ENCODE measurements at places on chromosomes 6 and 20.

GRCh38 chr6:30760549-30760948 lies 16.2 kb upstream of the IER3 start:
- DNase-seq: no peak

DNA sequence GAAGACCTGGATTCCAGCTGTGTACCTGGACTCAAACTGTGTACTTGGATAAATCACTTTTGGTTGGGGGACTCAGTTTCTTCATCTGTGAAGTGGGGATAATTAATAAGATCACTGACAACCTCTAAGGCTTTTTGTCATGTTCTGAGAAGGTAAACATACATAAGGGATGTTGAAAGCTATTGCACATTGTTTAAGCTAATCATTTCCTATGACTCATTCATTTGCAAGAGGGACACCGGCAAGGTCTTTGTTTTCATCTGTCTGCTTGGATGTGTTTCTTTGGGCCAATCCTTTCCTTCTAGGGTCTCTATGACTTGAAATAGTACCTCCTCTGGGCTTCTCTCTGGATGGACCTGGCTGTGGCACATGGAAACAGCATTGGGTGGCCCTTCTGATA lies 6.8 kb downstream of the PROKR2 start:
- DNase-seq: no peak

DNA sequence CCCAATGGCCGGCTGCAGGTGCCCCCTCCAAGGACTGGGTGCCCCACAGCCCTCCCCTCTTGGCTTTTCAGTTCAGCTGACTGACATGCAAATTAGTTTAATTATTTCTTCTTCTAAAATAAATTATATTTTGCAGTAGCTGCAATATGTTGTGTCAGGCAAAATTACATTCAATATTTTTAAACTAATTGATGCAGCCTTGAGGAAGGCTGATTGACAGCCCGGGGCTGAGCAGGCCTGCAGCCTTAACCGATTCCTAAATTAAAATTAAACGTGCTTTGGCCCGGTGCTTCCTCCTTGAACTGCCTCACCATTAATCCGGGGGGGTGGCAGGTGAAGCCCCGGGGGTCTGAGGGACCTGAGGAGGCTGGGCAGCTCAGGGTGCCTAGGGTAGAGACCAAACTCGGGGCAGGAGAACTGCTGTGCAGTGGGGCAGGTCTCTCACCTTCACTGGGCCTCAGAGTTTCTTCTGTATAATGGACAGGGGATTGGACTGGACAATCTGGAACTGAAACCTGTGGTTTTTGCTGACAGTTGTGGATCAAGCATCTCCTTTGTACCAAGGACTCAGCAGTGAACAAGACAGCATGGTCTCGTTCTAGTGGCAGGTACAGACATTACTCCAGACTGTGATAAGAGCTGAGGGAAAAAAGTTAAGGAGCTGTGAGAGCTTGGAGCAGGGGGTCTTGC lies 72.5 kb downstream of the CD40 start:
- no peak for DNase-seq

DNA sequence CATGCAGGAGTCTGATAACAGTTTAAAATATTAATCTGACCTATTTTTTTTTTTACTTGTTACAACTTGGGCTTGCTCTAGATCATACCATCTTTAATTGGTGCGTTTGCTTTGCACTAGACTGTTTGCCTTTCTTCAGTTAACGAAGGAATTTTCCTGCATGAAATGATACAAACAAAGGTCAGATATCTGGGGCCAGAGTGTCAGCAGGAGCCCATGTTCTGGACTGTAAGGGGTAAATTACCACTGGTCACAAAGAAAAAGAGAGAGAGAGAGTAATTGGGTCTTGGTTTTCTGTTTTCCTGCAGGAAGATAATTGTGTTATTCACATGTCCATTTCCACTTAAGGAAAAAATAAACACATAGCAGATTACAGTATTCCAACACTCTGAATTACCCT lies 399.4 kb upstream of the MARCKS start:
- DNase-seq: no peak

DNA sequence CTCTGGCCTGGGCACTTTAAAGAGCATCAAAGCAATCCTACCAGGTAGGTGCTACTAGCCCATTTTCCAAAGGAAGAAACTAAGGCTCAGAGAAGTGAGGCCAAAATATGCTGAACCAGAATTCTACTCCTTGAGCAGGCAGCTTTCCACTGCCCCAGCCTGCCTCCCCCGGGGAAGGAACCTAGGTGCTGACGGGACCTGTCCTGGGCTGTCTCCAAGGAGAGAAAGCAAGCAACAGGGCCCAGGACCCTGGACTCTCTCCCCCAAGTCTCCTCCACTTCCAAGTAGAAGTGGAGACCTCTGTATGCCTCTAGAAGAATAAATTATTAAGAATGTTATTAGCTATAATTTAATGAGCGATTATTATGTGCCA lies 159.5 kb downstream of the MRPL14 start:
- DNase-seq: no peak

DNA sequence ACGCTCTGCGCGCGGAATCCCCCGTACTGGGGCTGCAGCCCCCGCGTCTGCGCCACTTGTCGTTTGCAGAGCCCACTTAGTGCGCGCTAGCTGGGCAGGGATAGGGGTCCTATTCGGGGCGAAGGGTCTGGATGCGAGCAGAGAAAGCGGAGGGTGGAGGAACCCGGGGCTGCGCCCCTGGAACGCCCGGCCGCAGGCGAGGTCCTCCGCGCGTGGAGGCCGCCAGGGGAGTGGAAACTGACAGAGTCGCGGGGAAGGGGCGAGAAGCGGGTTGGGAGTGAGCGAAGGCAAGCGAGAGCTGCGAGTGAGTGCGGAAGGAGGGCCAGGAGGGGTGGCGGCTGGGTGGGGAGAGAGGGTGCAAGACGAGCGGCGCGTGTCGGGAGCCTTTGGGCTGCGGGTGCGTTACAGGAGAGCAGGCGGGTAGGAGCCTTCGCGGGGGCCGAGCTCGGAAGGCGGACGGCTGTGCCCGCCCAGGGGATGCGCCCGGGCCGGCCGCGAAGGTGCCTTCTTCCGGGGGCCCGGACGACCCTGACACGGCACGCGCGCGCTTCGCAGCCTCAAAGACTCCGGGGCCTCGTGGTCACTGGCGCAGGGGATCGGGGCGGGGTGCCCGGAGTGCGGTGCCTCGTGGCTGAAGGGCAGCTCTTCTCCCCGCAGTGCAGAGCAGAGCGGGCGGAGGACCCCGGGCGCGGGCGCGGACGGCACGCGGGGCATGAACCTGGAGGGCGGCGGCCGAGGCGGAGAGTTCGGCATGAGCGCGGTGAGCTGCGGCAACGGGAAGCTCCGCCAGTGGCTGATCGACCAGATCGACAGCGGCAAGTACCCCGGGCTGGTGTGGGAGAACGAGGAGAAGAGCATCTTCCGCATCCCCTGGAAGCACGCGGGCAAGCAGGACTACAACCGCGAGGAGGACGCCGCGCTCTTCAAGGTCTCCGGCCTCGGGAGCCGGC lies 1.2 kb downstream of the IRF4 start:
- no peak for DNase-seq

GRCh38 chr6:21201187-21201586 lies 392.4 kb upstream of the SOX4 start:
- DNase-seq: no peak
